SK-N-SH (cell line): ENCODE measurements at places on chromosomes 3 and 15. TPM values are rescaled to one million over a fixed set of nuclear protein-coding genes. Genes with fewer than 3 reads are reported as not detected.

The MNS1 gene
- 0.42 and 0.90 TPM in 2 replicates for polyA plus RNA-seq

The MKRN3 gene
- polyA plus RNA-seq, result 4.7 and 8.5 TPM in 2 replicates

The C3orf20 gene
- not detected in 2 replicates for polyA plus RNA-seq

The SCN10A gene
- polyA plus RNA-seq, result not detected in 2 replicates

The TGM5 gene
- not detected in 2 replicates for polyA plus RNA-seq

The UNC13C gene
- polyA plus RNA-seq, result not detected in 2 replicates

The RBP2 gene
- polyA plus RNA-seq, result not detected in 2 replicates

The NLGN1 gene
- 1.5 and 2.4 TPM in 2 replicates for polyA plus RNA-seq

The SV2B gene
- not detected in 2 replicates for polyA plus RNA-seq

The CDHR4 gene
- polyA plus RNA-seq, result 0.07 and 0.13 TPM in 2 replicates

The GPR27 gene
- polyA plus RNA-seq, result 0.05 and 0.16 TPM in 2 replicates

The SAMMSON gene
- not detected in 2 replicates for polyA plus RNA-seq

The ZDHHC23 gene
- 3.7 and 6.4 TPM in 2 replicates for polyA plus RNA-seq

The LYSMD4 gene
- 5.1 and 6.1 TPM in 2 replicates for polyA plus RNA-seq

The GCHFR gene
- polyA plus RNA-seq, result 0.60 and 0.67 TPM in 2 replicates

The OR5H14 gene
- not detected in 2 replicates for polyA plus RNA-seq

The GPR62 gene
- 0.02 and 0.10 TPM in 2 replicates for polyA plus RNA-seq

The COL8A1 gene
- polyA plus RNA-seq, result 4.0 and 16.7 TPM in 2 replicates

The EPHB3 gene
- 2.1 and 4.2 TPM in 2 replicates for polyA plus RNA-seq

The SELENOS gene
- 101 and 124 TPM in 2 replicates for polyA plus RNA-seq

The GNB4 gene
- 8.7 and 12.9 TPM in 2 replicates for polyA plus RNA-seq

The UBAP1L gene
- 1.8 and 1.9 TPM in 2 replicates for polyA plus RNA-seq

The VIPR1 gene
- not detected in 2 replicates for polyA plus RNA-seq

The FAM81A gene
- polyA plus RNA-seq, result 0.86 and 1.1 TPM in 2 replicates

The CHCHD6 gene
- polyA plus RNA-seq, result 42.5 and 45.0 TPM in 2 replicates

The C3orf49 gene
- not detected in 2 replicates for polyA plus RNA-seq

The GSK3B gene
- 15.9 and 19.7 TPM in 2 replicates for polyA plus RNA-seq

The GOLGB1 gene
- 10.3 and 15.4 TPM in 2 replicates for polyA plus RNA-seq

The CAMK2N2 gene
- 0.89 and 2.2 TPM in 2 replicates for polyA plus RNA-seq

The PRSS50 gene
- not detected in 2 replicates for polyA plus RNA-seq

The CRABP1 gene
- polyA plus RNA-seq, result 1.0 and 1.6 TPM in 2 replicates

The SERINC4 gene
- polyA plus RNA-seq, result 0.05 TPM in 1 of 2 replicates, not detected in the other

The MGLL gene
- 2.0 and 2.2 TPM in 2 replicates for polyA plus RNA-seq

The FBXW12 gene
- polyA plus RNA-seq, result 0.07 TPM in 1 of 2 replicates, not detected in the other

The CA12 gene
- 39.4 and 44.3 TPM in 2 replicates for polyA plus RNA-seq

The CCR8 gene
- not detected in 2 replicates for polyA plus RNA-seq

The ZNF660 gene
- polyA plus RNA-seq, result 1.0 and 1.4 TPM in 2 replicates

The GABRR3 gene
- polyA plus RNA-seq, result not detected in 2 replicates

The GPR160 gene
- 0.31 and 0.41 TPM in 2 replicates for polyA plus RNA-seq

The GOLGA8T gene
- polyA plus RNA-seq, result 0.06 TPM in 1 of 2 replicates, not detected in the other

The SKOR1 gene
- 0.18 and 0.26 TPM in 2 replicates for polyA plus RNA-seq

The TERB2 gene
- polyA plus RNA-seq, result not detected in 2 replicates

The FSTL1 gene
- 329 and 454 TPM in 2 replicates for polyA plus RNA-seq

The SLC22A14 gene
- 0.10 and 0.16 TPM in 2 replicates for polyA plus RNA-seq

The SEMA6D gene
- polyA plus RNA-seq, result 0.30 and 0.47 TPM in 2 replicates

The RUBCN gene
- 14.1 and 14.9 TPM in 2 replicates for polyA plus RNA-seq

The ROBO1 gene
- polyA plus RNA-seq, result 22.2 and 22.7 TPM in 2 replicates

The CD80 gene
- polyA plus RNA-seq, result not detected in 2 replicates

The EFCC1 gene
- polyA plus RNA-seq, result not detected in 2 replicates

The RFX7 gene
- 2.7 and 3.5 TPM in 2 replicates for polyA plus RNA-seq

The CNTN4 gene
- polyA plus RNA-seq, result 0.12 and 0.21 TPM in 2 replicates

The ITIH3 gene
- 4.3 and 5.3 TPM in 2 replicates for polyA plus RNA-seq

The MINAR1 gene
- polyA plus RNA-seq, result 0.35 and 0.39 TPM in 2 replicates

The TLNRD1 gene
- polyA plus RNA-seq, result 4.4 and 5.0 TPM in 2 replicates

The TLR9 gene
- 0.12 TPM in 1 of 2 replicates, not detected in the other for polyA plus RNA-seq

The RPL14 gene
- 361 and 416 TPM in 2 replicates for polyA plus RNA-seq
